ENCODE measurements at places on chromosomes 6 and 20.

DNA sequence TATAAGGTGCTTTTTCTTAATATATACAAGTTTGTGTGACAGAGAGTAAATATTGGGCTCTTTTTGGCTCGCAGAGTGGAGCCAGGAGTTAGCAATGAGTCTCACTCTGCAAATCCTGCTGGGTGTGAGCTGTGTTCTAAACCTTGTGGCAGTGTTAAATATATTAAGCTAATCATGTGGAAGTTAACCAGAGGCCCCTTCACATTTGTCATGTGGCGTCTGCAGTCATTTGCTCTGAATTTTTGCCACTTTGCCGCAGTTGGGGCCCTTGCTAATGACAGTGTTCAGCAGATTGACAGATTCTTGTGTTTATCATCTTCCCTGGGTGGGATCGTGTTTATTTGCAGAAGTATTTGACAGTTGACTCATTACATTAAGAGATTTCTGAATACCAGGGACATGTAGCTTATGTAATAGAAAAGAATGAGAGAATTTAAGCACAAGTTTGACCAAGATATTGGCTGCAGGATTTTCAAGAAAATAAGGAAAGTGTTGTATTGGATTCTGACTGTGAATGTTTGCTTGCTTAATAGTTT is 37.9 kb downstream of the SPATA2 start:
- DNase-seq = no peak

- DNase-seq = no peak
Observed at GRCh38 chr20:46062151-46062550, 27.6 kb downstream of the NCOA5 start.

DNA sequence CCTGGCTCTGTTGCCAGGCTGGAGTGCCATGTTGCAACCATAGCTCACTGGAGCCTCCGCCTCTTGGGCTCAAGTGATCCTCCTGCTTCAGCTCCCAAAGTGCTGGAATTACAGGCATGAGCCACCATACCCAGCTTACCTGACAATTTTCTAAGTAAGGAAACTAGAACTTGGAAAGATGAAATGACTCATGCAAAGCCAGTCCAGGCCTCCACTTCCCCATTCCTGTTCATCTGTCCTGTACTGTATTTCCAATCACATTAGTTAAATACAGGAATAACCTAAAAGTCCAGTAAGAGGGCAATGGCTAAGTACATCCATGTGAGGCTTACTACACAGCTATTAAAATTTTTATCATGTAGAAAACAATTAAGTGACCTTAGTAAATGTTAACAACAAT is 8.3 kb upstream of the ADGB start:
- no peak for DNase-seq

- DNase-seq = no peak
Observed at GRCh38 chr6:137883400-137884148, 16.5 kb downstream of the TNFAIP3 start.

GRCh38 chr20:49541733-49542513 is 26.0 kb downstream of the PTGIS start:
- peak; percentile 56 for DNase-seq

DNA sequence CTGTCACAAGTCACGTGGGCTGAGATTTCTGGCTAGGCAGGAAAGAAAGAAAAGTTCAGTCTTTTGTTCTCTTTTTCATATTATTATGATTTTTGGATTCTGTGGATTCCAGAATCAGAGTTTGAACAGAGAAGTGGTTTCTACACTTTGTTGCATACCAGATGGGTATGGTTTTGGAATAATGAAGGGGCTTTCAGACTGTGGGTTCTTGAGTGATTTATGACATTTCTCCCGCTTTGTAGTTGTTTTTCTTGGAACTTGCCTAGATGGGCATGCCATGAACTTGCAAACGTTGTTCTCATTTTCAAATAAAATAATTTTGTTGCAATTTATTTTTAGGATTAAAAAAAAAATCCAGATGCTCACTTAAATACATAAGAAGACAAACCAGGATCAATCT is 34.4 kb downstream of the CBFA2T2 start:
- no peak for DNase-seq

DNA sequence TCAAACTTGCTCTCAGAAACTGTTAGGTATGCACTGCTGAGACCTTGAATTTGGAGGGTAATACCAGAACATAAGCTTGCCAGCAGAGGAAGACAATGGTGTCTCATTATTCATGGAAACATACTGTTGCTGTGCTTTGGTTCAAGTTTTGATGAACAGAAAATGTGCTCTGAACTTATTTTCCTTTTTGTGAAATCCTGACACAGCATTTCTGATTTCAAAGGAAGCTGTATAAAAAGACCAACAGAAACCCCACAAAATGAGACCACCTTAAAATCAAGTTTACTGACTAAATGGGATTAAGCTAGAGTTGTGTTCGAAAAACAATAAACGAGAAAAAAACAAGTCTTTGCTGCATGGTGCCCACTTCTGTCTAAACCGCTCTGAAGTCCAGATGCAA is 70.3 kb downstream of the PRDM1 start:
- DNase-seq = no peak

DNA sequence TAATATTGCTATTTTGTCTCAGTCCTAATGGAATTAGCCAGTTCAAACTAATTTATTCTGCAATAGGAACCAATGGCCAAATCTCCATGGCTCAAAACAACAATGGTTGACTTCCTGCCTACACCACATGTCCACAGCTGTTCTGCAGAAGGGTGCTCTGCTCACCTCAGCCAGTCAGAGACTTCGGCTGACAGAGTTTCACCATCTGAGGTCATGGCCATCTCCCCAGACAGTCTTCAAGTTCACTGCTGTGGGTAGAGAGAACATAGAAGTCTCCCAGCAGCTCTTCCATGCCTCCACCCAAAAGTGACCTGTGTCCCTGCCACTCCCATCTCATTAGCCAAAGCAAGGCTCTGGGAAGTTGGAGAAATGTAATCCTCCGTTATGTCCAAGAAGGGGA is 65.1 kb upstream of the FOXC1 start:
- DNase-seq = no peak

- no peak for DNase-seq
Observed at GRCh38 chr6:76441875-76442274, 369.4 kb upstream of the IMPG1 start.

GRCh38 chr20:49835031-49835430 is 22.4 kb downstream of the SLC9A8 start:
- no peak for DNase-seq

DNA sequence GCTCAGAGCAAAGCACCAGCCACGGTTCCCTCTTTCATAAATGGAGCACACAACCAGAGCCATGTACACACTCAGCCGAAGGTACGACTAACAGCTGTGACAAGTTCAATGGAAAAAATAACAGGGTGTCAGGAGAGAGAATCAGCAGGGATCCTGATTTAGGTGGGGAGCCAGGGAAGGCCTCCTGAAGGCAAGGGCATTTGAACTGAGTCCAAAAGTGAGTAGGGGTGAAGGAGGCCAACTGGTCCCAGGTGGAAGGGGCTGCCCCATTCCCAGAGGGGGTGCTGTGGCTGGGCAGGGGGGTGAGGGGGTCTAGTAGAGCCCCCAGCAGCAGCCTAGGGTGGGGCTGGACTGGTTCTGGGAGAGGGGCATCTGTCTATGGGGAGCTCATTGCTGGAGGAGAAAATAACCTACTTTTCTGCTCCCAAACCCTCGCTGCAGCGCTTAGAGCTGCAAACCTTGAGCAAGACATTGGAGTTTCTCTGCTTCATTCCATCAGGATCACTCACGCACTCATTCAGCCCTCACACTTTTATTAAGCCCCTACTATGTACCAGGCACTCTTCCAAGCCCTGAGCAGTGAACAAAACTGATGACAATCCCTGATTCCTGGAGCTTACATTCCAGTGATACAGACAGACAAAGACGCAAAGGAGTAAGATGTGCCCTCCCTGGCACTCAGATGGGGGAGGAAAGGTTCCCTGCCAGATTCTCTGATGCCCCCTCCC is 113.5 kb downstream of the TOX2 start:
- no peak for DNase-seq

DNA sequence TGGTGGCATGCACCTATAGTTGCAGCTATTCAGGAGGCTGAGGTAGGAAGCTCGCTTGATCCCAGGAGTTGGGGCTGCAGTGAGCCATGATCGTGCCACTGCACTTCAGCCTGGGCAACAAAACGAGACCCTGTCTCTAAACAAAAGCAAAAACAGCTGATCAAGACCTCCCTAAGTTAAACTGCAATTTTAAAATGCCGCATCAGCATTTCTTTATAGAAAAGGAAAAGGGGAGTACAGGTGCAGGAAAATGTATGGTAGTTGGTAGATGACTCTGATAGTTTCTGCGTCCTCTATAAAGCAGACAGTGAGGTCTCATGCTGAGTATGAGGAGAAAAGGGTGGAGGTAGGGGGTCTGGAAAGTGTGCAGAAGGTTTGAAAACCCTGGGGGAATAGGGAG is 8.9 kb upstream of the TBCC start:
- DNase-seq = no peak

GRCh38 chr6:24089736-24090135 is 36.3 kb upstream of the NRSN1 start:
- DNase-seq = no peak

GRCh38 chr6:123529058-123529457 is 107.7 kb downstream of the TRDN start:
- DNase-seq = no peak

- peak; percentile 24 for DNase-seq
Observed at GRCh38 chr6:4935486-4935885, 68.4 kb downstream of the RPP40 start.

- no peak for DNase-seq
Observed at GRCh38 chr20:15033891-15034290, 696.5 kb upstream of the FLRT3 start.

DNA sequence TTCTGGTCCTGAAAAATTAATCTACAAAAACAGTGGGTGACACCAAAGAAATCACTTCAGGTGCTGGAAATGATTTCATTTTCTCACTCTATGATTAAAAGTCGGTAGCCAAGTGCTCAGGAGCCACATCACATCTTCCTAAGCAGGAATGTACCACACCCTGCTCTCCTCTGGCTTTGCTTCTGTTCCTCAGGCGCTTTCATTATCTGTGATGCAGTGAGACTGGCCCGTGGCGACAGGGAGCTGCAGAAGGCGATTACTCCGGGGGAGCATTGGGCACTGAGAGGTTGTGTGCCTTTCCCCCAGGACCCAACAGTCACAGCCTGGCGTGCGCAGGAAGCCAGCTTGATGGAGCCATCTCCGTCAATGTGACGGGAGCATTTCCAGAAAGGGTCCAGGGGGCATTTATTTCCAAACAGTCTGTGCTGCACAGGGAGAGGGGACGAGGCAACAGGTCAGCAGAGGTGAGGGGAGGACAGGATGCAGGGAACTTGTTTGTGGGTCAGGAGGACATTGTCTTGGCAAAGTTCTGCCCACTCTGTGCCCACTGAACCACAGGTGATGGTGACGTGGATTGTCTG is 5.6 kb upstream of the ZNF831 start:
- no peak for DNase-seq

DNA sequence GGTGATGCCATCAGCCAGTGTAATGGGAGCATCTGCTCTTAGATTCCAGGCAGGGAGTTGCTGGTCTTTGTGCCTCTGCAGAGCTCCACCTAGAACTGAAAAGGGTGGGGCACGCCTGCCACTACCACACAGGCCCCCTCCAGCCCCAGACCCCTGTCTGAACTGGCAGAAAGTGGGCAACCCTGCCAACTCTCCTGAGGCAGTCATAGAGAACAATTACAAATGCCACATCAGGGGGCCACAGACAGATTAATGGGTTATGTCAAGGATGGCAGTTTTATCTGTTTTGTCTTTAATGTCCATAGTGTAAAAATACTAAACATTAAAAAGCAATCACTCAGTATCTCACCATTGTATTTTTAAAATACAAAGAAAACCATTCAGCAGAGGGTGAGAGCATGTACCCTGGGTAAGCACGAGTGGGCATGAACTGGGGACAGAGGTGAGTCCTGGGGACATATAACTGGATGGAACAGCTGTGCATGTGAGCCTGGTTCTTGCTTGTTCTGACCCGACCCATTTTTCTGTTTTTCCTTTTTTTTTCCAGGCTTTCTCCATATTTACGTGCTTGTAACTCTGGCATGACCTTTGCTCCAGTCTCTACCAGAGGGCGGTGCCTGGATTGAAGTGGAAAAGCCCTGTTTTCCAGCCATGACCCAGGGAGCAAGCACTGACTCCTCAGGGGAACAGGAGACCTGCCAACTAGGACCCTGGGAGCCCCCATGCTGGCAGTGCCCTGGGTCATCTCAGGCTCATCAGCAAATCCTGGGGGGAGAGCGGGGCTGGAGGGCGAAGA is 8.2 kb downstream of the TRAF3IP2 start:
- DNase-seq = no peak

GRCh38 chr6:46983007-46983411 is 59.1 kb downstream of the ADGRF1 start:
- DNase-seq = no peak

DNA sequence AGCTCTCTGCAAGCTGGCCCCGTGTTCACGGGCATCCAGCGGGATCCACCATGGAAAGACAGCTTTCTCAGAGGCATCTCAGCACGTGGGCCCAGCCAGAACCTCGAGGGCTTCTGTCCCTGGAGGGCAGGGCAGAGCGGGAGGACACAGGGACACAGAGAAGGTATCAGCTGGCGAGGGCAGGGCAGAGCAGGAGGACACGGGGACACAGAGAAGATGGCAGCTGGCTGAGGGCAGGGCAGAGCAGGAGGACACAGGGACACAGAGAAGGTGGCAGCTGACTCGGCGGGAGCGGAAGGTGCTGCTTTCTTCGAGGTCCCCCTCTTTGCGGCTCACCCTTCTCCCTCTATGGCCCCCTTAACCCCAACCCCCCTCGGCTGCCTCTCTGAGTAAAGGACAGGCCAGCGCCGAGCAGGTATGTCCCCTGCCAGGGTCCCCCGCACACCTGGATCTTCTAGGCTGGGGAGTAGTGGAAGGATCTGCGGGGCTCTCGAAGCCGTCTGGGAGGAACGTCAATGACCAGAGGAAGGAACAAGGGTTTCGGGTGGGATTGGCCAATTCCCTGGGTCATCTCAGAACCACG is 28.9 kb upstream of the BHLHE23 start:
- DNase-seq = no peak

- no peak for DNase-seq
Observed at GRCh38 chr6:154715446-154715845, 17.8 kb upstream of the SCAF8 start.

DNA sequence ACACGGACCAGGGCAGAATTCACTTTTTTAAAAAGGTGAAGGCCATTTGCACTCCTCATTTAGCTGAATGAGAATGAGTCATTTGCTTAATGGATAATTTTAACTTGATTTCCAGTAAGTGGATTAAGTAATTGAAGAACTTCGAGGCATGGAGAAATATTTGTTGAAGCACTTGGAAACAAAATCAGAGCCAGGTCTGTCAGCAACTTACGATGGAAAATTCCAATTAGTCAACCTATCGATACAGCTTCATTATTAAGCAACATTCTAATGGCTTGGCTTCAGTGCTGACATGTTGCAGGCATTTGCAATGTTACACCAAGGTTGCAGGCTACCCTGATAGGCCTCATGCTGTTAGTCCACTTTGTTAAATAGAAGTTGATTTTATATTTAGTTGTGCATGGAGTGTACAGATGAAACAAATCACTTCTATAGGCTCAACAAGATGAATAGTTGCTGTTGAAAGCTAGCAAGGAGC is 423.5 kb upstream of the SLC35B3 start:
- no peak for DNase-seq

GRCh38 chr6:126779331-126779730 is 339.1 kb upstream of the RSPO3 start:
- no peak for DNase-seq

- DNase-seq = no peak
Observed at GRCh38 chr20:47660983-47661700, 124.1 kb downstream of the SULF2 start.

All from stimulated activated CD8-positive, alpha-beta memory T cell treated with anti-CD3 and anti-CD28 coated beads, Interleukin-15, amount 100 ng/mL, for 48 hours (primary cell).